A549 (cell line): ENCODE measurements at places on chromosomes 6 and 20. TPM values are rescaled to one million over a fixed set of nuclear protein-coding genes. Genes with fewer than 3 reads are reported as not detected.

DNA sequence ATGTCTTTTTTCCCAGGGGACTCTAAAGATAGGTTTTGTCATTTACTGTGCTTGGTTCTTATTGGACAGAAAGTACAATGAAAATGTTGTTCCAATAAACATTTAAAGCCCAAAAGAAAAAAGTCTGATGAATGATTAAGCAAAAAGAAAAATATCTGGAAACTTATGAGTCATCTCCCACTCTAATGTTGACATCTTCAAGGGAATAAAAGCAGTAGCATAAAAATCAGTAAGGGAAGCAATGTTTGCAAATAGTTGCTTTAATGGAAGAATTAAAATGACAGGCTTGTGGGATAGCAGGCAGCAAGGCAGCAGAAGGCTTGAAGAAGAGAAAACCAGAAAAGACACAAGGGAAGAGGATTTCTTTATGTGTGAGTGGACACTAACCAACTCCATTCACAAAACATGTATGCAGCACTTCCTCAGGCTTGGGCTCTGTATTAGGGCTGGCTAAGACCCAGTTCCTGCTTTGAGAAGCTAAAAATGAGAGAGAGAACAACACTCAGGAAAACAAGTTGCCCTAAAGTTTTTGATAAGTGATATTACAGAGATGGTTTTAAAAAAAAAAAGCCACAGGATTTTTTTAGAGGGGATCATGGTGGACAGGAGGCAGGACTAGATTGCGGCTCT is 263.2 kb upstream of the NT5E start:
- DNase-seq: no peak

PCSK2 gene
- polyA plus RNA-seq: not detected in 3 replicates

DNA sequence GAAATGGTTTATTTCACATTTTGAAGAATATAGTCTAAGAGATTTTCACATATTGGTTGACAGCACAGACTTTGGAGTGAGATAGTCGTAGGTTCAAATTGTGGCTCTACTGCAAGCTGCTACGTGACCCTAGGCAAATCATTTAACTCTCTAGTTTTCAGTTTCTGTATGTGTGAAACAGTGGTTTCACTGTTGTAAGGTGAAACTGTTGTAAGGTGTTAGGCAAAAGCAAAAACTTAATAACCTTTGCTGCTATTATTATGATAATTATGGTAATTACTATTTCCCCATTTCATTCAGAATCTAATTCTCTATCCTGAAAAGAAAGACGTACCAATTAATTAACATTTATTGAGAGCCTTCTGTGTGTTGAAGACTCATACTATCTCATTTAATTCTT is 144.2 kb downstream of the REV3L start:
- no peak for DNase-seq

GRCh38 chr20:23266530-23267398 is 83.8 kb upstream of the NXT1 start:
- peak; percentile 27 for DNase-seq

MOG gene
- not detected in 3 replicates for polyA plus RNA-seq
